ENCODE measurements at places on chromosomes 7 and 10. TPM values are rescaled to one million over a fixed set of nuclear protein-coding genes. Genes with fewer than 3 reads are reported as not detected.

- no peak for DNase-seq
Measured at GRCh38 chr7:51481421-51481820, 164.8 kb upstream of the COBL start.

DNA sequence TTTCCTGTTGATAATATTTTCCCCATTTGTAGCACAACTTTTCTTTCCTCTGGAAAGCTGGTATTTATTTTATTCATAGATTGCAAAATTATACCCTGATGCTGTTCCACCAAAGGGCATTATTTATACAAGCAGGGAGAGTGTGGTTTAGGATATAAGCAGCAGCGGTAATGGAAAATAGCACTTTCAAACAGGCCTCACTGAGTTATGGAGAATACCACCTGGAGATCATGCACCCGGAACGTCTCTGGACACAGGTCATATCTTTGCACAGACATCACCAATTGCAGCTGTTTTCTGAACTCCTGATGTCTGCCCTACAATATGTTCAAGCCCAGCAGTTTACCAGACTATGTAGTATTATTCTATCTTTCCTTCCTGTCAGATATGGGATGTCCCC, 2.0 kb upstream of the CALD1 start:
- DNase-seq, result no peak

Gene POM121L12
- total RNA-seq, result not detected

Gene CPN1
- not detected for total RNA-seq

Gene RET
- 0.77 TPM for total RNA-seq

GRCh38 chr7:44638611-44639557, 32.5 kb downstream of the OGDH start:
- peak; percentile 75 for DNase-seq

DNA sequence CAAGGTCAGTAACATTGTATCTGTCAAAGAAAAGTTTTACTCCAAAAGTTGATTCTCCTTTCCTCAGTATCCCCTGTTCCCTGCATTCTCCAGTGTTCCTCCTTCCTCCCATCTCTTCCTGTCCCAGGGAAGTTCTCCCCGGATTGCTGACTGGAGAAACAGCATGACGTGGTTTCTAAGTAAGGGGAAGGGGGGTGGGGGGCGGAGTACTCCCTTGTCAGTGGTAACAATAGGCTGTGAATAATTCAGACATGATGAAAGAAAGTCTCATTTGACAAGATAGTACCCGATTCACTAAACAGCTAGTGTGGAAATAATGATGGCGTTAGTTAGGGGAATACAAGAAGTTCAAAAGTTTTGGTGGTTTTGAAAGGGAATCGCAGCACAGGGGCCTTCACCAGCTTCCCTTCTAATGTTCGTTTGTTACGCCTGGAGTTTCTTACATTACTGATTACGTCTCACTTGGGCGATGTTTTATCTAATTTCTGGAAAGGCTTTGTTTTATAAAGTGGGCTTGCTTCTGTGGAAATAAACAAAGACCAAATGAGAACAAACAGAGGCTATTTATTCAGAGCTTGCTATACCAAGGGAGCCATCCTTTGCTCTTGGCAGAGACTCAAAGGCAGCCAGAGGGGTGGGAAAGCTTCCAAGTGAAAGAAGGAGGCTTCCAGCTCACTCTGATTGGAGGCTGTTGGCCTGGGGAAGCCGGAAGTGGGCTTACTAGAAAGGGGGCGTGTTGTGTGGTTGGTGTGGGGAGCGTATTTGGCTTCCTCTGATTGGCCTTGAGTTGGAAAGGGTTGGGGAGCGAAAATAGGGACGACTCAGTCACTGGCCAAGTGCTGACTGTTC, 453.7 kb downstream of the SDK1 start:
- DNase-seq, result peak; percentile 92

DNA sequence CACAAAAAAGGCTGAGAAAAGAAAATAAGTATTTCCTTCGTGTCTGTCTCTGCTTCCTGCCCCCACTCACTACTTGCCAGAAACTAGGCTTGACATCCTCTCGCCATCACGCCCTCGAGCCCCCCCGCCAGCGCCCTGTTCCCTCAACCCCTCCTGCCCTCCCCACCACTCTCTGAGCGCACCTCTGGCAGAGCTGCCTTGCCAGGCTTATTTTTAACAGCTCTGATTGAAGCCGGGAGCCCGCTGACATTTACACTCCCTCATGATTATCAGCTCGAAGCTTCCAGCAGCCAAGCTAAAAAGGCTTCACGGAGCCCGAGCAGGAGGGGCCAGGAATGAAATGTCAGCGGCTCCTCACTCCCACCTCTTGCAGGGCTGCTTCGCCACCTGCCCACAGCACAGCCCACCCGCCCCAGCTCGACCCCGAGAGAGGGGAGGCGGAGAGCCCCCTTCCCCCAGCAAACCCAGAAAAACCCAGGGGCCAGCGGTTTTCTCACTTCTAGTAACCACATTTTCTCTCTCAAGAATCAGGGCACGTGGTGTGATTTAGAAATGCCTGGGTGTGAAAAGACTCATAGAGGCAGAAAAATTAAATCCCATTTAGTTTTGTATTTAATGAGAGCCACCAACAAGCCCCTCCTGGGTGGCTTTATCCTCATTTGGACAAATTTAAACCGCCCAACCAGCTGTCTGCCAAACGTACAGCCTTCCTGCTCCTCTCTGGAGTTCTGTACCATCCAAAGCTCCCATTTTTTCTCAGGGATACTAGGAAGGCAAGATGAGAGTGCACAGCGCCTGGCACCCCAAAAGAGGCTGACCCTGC, 89.3 kb downstream of the SLIT1 start:
- no peak for DNase-seq

Gene NCF1
- under 0.01 TPM for total RNA-seq

DNA sequence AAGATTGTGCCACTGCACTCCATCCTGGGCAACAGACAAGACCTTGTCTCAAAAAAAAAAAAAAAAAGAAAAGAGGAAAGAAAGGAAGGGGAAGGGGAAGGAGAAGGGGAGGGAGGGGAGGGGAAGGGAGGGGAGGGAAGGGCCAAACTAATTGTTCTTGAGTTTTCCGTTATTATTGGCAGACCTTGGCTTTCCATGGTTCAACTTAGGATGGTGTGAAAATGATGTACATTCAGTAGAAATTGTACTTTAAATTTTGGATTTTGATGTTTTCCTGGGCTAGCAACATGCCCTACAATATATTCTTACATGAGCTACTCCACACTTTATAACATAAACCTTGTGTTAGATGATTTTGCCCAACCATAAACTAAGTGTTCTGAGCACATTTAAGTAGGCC, 1.2 kb upstream of the TMEM72 start:
- DNase-seq, result no peak

Gene CTAGE8
- total RNA-seq, result 0.83 TPM

DNA sequence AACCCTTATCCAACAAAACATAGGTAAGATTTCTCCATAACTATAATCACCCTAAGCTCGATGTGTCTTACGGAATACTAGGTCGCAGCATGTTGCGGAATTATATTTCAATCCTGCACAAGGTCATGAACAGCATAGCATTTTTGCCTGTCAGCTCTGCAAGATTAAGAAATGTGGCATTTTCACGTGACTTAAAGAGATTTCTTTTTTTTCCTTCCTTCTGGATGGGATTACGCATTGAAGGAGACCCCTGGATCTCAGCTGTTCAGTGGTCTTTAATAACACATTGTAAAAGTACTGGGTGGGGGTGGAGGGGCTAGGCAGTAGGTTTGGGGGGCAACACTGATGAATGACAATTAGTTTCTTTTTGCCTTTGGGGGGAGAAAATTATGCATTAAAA, 106.7 kb downstream of the CUBN start:
- no peak for DNase-seq

GRCh38 chr10:130044067-130045061, 66.3 kb downstream of the C10orf143 start:
- DNase-seq, result no peak

DNA sequence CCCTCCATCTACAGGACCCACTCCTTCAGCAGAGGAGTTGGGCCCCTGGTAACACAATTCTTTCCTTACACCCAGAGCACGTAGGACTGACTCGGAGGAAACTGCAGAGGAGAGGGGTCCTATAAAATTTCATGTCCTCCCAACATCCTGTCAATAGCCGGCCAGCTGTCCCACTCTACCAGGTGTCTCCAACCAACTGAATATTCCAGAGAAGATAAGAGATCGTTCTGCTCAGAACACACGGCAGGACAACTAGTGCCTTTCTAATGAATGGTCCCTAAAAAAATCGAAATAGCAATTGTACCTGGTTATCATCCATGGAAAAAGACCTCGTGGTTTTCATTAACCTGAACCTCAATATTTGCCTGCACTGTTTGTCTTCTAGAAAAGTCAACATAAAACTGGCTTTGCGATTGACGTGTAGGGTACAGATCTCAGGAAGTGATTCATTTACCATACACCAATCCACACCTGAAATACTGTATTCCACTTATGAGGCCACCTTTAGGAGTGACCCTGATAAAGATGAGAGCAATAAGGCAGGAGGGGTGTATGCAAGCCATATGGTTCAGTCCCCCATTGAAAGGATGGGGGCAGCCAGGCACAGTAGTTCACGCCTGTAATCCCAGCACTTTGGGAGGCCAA, 111.7 kb downstream of the PARP12 start:
- no peak for DNase-seq

- peak; percentile 92 for DNase-seq
Measured at GRCh38 chr7:46545790-46546189, 624.7 kb upstream of the IGFBP3 start.

- peak; percentile 53 for DNase-seq
Measured at GRCh38 chr7:80827239-80827633, 91.6 kb downstream of the SEMA3C start.

GRCh38 chr7:127789031-127789430, 137.0 kb downstream of the SND1 start:
- no peak for DNase-seq

GRCh38 chr7:98997846-98998245, 119.5 kb downstream of the TRRAP start:
- DNase-seq, result no peak

GRCh38 chr7:90210981-90211380, 559 bp upstream of the STEAP2 start:
- peak; percentile 17 for DNase-seq

DNA sequence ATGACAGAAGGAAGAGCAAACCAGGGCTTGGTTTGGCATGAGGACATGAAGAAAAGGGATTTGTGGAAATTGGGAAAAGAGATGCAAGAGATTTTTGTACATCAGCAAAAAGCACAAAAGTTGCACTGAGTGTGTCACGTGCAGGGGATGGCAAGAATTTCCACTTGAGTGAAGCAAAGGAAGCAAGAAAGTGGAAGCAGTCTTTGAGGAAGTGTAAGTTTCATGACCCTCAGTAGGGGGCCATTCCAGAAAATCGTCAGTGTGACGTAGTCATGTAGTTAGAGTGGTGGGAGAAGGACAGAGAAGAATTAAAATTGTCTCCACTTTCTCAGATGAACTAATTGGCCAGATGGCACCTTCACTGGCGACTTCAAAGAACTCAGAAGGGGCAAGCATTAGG, 123.3 kb upstream of the FZD1 start:
- DNase-seq, result no peak

- no peak for DNase-seq
Measured at GRCh38 chr10:32923849-32924248, 34.2 kb downstream of the ITGB1 start.

DNA sequence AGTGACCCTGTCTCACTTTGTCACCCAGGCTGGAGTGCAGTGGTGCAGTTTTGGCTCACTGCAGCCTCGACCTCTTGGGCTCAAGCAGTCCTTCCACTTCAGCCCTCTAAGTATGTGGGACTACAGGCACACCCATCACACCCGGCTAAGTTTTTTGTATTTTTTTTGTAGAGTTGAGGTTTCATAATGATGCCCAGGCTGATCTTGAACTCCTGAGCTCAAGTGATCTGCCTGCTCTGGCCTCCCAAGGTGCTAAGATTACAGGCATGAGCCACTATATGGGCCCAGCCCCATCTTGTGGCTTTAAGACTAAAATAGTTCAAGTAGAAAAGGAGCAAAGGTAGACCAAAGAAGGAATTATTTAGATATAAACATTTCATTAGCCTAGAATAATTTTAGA, 65.5 kb downstream of the MLLT10 start:
- DNase-seq, result no peak

Gene INSYN2A
- total RNA-seq, result 0.66 TPM

Gene OR2A5
- not detected for total RNA-seq

Gene PNLIPRP3
- total RNA-seq, result not detected

Gene TUBB8
- total RNA-seq, result not detected

Gene POU6F2
- total RNA-seq, result under 0.01 TPM
